ENCODE measurements at places on chromosomes 1 and 21.

DNA sequence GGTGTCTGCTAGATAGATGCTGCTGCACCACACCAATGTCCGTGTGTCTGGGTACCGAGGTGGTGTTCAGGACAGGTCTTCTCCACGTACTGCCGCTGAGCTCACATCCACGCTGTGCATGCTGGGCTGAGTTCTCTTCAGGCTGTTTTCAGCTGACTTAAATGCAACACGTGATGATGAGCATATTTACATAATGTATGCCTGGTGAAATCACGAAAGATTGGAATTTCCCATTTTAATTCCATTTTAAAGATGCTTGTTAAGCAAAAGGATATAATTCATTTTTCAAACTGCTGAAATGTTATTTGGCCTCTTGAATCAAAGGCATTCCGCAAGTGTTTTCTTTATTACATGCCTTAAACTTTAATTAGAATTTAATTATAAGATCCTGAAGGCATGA is 107.9 kb downstream of the FGGY start:
- no peak for DNase-seq

GRCh38 chr1:215530401-215530984 is 36.6 kb upstream of the KCTD3 start:
- DNase-seq, result no peak

- DNase-seq, result no peak
Observed at GRCh38 chr21:42565206-42565810, 51.7 kb downstream of the SLC37A1 start.

DNA sequence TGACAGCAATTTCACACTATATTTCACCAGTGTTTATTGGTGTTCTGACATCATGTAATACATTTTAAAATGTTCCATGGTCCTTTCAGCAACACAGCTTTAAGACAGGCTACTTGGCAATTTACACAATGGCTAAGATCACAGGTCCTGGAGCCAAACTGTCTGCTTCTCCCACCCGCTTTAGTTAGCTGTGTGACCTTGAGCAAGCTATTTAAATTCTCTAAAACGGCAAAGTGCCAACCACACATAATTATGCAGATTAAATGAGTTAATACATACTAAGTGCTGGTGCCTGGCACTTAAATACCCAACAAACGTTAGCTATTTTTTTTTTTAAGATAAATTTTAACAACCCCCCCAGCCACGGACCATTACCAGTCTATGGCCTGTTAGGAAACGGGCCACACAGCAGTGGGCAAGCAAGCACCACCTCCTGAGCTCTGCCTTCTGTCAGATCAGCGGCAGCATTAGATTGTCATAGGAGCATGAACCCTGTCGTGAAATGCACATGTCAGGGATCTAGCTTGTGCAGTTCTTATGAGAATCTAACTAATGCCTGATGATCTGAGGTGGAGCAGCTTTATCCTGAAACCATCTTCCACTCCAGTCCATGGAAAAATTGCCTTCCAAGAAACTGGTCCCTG is 26.9 kb downstream of the SOD1 start:
- DNase-seq, result no peak

GRCh38 chr1:186443638-186444037 is 17.3 kb downstream of the PDC start:
- no peak for DNase-seq

Data from activated T-helper 9 cell treated with anti-CD3 and anti-CD28 coated beads, Interleukin-2, amount 50 U/mL, for 16 hours (primary cell).